Placental epithelial cell (primary cell): ENCODE measurements at places on chromosomes 6 and 20. TPM values are rescaled to one million over a fixed set of nuclear protein-coding genes. Genes with fewer than 3 reads are reported as not detected.

SLC17A4 gene
- total RNA-seq = under 0.01 TPM in 1 of 2 replicates, not detected in the other

CCM2L gene
- not detected in 2 replicates for total RNA-seq

C6orf89 gene
- total RNA-seq = 29.8 and 47.4 TPM in 2 replicates

PRKN gene
- total RNA-seq = 0.22 and 2.7 TPM in 2 replicates

RIN2 gene
- total RNA-seq = 56.7 and 57.3 TPM in 2 replicates

SCUBE3 gene
- total RNA-seq = 0.11 and 0.79 TPM in 2 replicates

EBF4 gene
- 4.4 and 13.3 TPM in 2 replicates for total RNA-seq

MYCT1 gene
- total RNA-seq = not detected in 2 replicates

KCNG1 gene
- total RNA-seq = 24.3 and 50.6 TPM in 2 replicates

TREML2 gene
- not detected in 2 replicates for total RNA-seq

GPR6 gene
- total RNA-seq = not detected in 2 replicates

NFYA gene
- total RNA-seq = 14.2 and 23.6 TPM in 2 replicates

SLC22A3 gene
- total RNA-seq = 2.7 and 15.7 TPM in 2 replicates

REM1 gene
- not detected in 2 replicates for total RNA-seq

KHDRBS2 gene
- not detected in 2 replicates for total RNA-seq

DDX43 gene
- 1.6 and 2.7 TPM in 2 replicates for total RNA-seq

NFATC2 gene
- 1.2 and 5.1 TPM in 2 replicates for total RNA-seq

UNC5CL gene
- 0.22 and 0.39 TPM in 2 replicates for total RNA-seq

TUBB2B gene
- 0.39 and 9.7 TPM in 2 replicates for total RNA-seq

MCM9 gene
- total RNA-seq = 24.3 and 27.9 TPM in 2 replicates

BMP7 gene
- total RNA-seq = 0.11 TPM in 1 of 2 replicates, not detected in the other

CDH26 gene
- total RNA-seq = 0.79 and 1.4 TPM in 2 replicates

ZSCAN23 gene
- 8.2 and 11.0 TPM in 2 replicates for total RNA-seq

ARHGAP40 gene
- 15.1 and 16.5 TPM in 2 replicates for total RNA-seq

ARHGAP18 gene
- total RNA-seq = 11.0 and 16.5 TPM in 2 replicates

MYO6 gene
- total RNA-seq = 10.1 and 11.4 TPM in 2 replicates

TTK gene
- 6.7 and 8.1 TPM in 2 replicates for total RNA-seq

C20orf202 gene
- total RNA-seq = under 0.01 TPM in 1 of 2 replicates, not detected in the other

CGA gene
- not detected in 2 replicates for total RNA-seq

TMEM217 gene
- total RNA-seq = 2.4 and 3.5 TPM in 2 replicates

B3GALT4 gene
- total RNA-seq = 29.3 and 38.5 TPM in 2 replicates

KIF6 gene
- total RNA-seq = 0.11 and 0.39 TPM in 2 replicates

CAGE1 gene
- total RNA-seq = 0.22 TPM in 1 of 2 replicates, not detected in the other

SRMS gene
- not detected in 2 replicates for total RNA-seq

IFT52 gene
- total RNA-seq = 35.7 and 47.5 TPM in 2 replicates

TFAP2C gene
- 39.7 and 46.0 TPM in 2 replicates for total RNA-seq

PTPRA gene
- total RNA-seq = 29.1 and 35.5 TPM in 2 replicates

SLC12A5 gene
- total RNA-seq = 0.33 and 2.0 TPM in 2 replicates

BCAS1 gene
- 0.11 and 0.39 TPM in 2 replicates for total RNA-seq

CHRNA4 gene
- total RNA-seq = not detected in 2 replicates

C6orf132 gene
- total RNA-seq = 9.8 and 19.8 TPM in 2 replicates

BTN2A1 gene
- total RNA-seq = 11.5 and 16.1 TPM in 2 replicates

PROCR gene
- 28.7 and 30.6 TPM in 2 replicates for total RNA-seq

FHL5 gene
- total RNA-seq = not detected in 2 replicates

FERMT1 gene
- 15.3 and 41.8 TPM in 2 replicates for total RNA-seq

TRIM31 gene
- total RNA-seq = under 0.01 and 0.11 TPM in 2 replicates

PRELID3B gene
- 36.9 and 50.6 TPM in 2 replicates for total RNA-seq

PRSS35 gene
- total RNA-seq = 0.11 and 0.39 TPM in 2 replicates

TOX2 gene
- not detected in 2 replicates for total RNA-seq

ECT2L gene
- 0.39 TPM in 1 of 2 replicates, not detected in the other for total RNA-seq

BTNL2 gene
- not detected in 2 replicates for total RNA-seq

CD109 gene
- 181 and 202 TPM in 2 replicates for total RNA-seq

SIRPB2 gene
- under 0.01 TPM in 1 of 2 replicates, not detected in the other for total RNA-seq

MROH8 gene
- total RNA-seq = 3.1 and 5.3 TPM in 2 replicates

PNPLA1 gene
- total RNA-seq = not detected in 2 replicates

LMBRD1 gene
- total RNA-seq = 60.1 and 71.5 TPM in 2 replicates
